Stimulated activated CD4-positive, alpha-beta T cell treated with anti-CD3 and anti-CD28 coated beads, Interleukin-2, amount 100 ng/mL, for 48 hours (primary cell): ENCODE measurements at places on chromosomes 6 and 20.

DNA sequence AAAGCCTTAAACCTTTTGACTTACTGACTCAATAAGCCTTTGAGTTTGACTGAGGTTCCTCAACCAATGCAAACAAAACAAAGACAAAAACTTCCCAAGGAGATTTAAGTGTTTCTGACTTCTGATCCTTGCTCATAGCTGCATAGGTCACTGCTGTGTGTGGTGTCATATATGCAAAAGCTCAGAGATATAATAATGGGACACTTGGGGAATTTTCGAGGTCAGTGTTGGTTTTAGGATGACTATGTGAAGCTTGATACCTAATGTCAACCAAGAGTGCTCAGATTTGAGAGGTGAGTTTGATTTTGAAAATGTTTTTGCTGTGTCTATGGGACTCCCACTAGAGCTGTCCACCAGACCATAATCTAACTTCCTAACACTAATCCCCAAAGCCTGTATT is 26.2 kb downstream of the ZKSCAN8 start:
- no peak for DNase-seq

- no peak for DNase-seq
Measured at GRCh38 chr6:124703541-124703940, 258.7 kb upstream of the RNF217 start.

GRCh38 chr20:21096321-21097043 is 9.7 kb downstream of the LINC00237 start:
- DNase-seq = no peak

GRCh38 chr6:18371656-18372055 is 15.5 kb upstream of the RNF144B start:
- no peak for DNase-seq

- no peak for DNase-seq
Measured at GRCh38 chr6:81487489-81487888, 265.0 kb downstream of the TENT5A start.

DNA sequence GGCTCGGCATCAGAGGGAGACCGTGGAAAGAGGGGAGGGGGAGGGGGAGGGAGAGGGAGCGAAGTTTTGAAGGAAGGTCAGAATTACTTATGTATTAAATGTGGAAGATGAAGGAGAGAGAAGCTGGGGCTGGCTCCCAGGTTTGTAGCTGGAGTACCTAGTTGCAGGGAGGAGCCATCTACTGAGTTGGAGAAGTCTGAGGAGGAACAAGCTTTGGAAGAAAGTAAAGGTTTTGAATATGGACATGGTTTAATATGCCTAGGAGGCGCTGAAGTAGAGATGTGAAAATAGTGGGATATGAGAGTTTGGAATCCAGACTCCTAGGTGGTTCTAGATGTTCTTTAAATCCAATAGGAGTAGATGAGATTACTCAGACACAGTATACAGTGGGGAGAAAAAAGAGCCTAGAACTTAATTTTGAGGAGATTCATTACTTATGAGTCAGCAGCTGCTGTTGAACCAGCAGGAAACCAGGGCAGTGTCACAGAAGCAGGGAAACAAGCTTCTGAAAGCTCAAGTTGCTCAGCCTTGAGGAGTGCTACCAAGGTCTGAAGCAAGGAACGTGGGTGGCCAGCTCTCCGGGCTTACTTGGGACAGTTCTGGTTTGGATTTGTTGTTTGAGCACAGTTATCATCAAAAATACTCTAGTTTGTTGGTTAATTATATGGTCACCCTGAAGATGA is 149.3 kb downstream of the UTRN start:
- no peak for DNase-seq

- no peak for DNase-seq
Measured at GRCh38 chr20:11155156-11155756, 481.5 kb upstream of the JAG1 start.

- peak; percentile 82 for DNase-seq
Measured at GRCh38 chr6:35522660-35523658, 10.3 kb upstream of the TULP1 start.

DNA sequence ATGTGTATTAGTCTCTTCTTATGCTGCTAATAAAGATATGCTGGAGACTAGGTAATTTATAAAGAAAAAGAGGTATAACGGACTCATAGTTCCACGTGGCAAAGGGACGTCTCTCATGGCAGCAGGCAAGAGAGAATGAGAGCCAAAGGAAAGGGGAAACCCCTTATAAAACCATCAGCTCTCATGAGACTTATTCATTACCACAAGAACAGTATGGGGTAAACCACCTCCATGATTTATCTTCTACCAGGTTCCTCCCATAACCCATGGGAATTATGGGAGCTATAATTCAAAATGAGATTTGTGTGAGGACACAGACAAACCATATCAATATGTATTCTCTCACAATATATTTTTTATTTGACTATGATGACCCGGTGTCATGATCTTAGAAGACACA is 109.1 kb downstream of the UTRN start:
- no peak for DNase-seq

- DNase-seq = no peak
Measured at GRCh38 chr6:20223141-20223540, 10.9 kb upstream of the MBOAT1 start.

DNA sequence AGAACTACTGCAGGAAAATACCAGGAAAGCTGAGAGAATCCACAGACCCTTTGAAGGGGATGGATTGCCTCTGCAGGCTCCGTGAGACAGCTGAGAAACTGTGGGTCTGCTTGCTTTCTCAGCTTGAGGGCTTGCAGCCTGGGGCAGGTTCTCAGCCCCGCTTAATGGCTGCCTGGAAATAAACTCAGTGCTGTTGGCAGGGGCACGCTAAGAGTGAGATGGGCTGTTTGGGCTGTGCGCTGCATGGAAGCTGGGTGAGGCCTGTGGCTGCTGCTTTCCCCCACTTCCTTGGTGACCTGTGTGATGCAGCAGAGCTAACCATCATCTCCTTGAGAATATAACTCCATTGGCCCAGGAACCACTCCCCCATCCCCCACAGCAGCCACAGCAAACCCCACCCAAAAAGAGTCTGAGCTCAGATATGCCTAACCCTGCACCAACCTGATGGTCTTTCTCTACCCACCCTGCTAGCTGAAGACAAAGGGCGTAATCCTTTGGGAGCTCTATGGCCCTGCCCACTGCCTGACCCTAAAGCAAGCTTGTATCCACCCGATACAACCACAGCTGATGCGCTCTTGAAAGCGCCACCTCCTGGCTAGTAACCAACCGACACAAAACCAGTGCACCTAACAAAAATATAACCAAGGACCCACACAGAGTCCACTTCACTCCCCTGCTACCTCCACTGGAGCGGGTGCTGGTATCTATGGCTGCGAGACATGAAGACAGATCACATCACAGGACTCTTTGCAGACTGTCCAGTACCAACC is 800.6 kb upstream of the MAP3K7 start:
- no peak for DNase-seq

DNA sequence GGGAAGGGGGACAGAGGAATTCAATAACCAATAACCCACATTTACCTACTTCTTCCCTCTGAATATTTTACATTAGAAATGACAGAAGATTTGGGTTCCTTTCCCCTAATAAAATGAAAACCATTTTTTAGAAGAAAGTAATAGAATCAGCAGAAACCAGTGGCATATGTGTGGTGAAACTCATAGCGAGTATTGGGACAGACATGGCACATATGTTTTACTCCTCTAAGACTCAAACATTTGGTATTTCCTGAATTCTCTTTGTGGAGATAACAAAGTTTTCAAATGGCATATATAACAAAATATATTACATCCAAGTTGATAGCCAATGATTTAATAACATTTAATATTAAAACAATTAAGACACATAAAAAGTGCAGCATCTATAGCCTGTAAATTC is 12.9 kb upstream of the BEND3 start:
- DNase-seq = no peak
